ENCODE measurements at places on chromosomes 4 and X.

GRCh38 chr4:7206911-7207567 lies 14.7 kb downstream of the SORCS2 start:
- DNase-seq: no peak

- DNase-seq: no peak
These were observed 1.5 kb downstream of the CCNG2 start for GRCh38 chr4:77158487-77158861.

- DNase-seq: no peak
These were observed 355.2 kb upstream of the GALNT7 start for GRCh38 chr4:172813359-172813923.

GRCh38 chr4:163191999-163192398 lies 25.3 kb upstream of the NAF1 start:
- no peak for DNase-seq

GRCh38 chr4:15568821-15569220 lies 86.3 kb downstream of the FBXL5 start:
- no peak for DNase-seq

DNA sequence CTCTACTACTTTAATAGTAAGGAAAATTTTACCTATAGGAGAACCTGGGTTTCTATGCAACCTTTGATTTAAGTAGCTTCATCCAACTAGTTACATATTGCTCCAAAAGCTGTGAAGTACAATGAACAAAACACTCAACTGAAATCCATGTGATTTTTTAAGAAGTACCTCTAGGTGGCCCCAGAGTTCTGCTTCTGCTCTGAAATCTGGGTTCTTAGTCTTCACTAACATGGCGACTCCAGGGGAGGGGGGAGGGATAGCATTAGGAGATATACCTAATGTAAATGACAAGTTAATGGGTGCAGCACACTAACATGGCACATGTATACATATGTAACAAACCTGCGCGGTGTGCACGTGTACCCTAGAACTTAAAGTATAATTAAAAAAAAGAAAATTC lies 73.4 kb upstream of the MAGEB2 start:
- DNase-seq: no peak

GRCh38 chr4:69167300-69167699 lies 47.2 kb downstream of the UGT2B11 start:
- DNase-seq: no peak

GRCh38 chr4:123676071-123676889 lies 279.7 kb downstream of the SPRY1 start:
- DNase-seq: no peak

GRCh38 chrX:5163663-5164062 lies 1065.0 kb downstream of the NLGN4X start:
- DNase-seq: no peak

DNA sequence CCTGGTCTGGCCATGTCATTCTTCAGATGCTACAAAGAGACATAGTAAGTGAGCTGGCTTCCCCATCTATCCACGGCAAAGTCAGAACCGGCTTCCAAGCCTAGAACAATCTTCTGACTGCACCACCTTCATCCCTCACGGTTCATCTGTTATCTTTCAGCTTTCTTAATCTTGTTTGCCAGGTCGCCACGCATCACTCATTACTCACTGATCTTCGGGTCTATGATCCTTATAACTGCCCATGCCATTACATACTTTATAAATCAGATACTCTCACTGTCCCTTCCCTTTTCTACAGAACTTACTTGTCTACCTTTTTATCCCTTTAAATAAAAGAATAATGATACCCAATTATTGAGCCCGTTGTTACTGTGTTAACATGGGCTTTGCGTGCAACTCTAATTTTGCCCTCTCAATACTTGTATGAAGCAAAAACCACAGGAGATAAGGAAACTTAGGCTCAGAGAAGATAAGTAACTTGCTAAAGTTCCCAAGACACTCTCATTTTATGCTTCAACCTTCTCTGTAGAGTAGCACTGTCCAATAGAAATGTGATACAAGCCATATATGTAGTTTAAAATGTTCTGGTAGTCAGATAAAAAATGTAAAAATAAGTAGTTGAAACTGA lies 171.7 kb downstream of the AMELX start:
- DNase-seq: no peak

- no peak for DNase-seq
These were observed 8.3 kb upstream of the AFAP1 start for GRCh38 chr4:7947927-7948326.

- DNase-seq: no peak
These were observed 105.1 kb upstream of the KLHL13 start for GRCh38 chrX:118221733-118222132.

- DNase-seq: no peak
These were observed 22.9 kb downstream of the SH3TC1 start for GRCh38 chr4:8221985-8222384.

GRCh38 chr4:110793890-110794554 lies 171.1 kb upstream of the PITX2 start:
- no peak for DNase-seq

DNA sequence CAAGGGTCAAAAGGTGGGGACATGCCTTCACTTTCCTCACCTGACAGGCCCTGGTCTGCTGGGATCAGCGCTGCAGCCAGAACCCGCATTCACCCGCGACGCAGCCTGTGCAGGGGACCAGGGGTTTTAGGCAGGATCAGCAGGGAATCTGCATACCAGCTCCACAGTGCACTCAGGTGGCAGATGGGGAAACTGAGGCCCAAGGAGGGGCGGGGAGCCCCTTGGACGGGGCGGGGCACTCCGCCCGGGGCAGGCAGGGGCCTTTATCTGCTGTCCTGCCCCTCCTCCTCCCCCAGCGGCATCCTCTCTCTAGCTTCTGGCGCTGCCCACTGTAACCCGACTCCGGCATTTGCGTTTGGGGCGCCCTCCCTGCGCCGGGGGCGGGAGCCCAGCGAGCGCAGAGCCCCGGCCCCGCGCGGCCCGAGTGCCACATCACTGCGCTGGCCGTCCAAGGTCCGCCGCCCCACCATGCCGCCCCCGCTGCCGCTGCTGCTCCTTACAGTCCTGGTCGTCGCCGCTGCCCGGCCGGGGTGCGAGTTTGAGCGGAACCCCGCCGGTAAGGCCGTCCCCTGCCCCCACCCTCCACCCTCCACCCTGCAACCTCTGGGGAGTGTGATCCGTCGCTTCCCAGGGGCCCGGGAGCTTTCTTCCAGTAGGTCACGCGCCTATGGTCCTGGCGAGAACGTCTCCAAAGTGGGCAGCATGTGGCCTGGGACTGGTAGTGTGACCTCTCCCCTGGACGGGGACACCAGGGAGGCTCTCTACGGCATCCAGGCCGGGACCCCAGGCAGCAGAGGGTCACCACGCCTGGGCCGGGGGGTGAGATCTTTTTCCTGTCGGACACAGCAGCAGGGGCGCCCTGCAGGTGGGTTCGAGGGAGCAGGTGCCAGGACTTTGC lies at the start of gene CPZ:
CPZ (plus strand) TSS at position 400 of the 898 bp plus-strand sequence; CDS start at position 469, 69 bp downstream.
- no peak for DNase-seq

DNA sequence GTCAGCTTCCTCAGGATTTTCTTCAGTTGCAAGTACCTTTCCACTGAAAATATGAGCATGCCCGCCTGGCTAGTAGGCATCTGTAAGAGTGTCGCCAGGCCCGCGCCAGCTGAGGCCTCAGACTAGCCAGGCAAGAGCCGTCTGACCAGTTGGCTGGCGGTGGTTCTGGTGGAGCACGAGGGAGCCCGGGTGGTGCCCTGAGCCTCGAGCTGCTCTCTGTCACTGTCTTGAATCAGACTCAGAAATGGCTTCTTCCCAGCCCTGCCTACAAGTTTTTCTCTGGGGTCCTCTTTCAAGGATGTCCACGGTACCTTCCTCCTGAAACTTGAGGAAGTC lies 11.9 kb downstream of the GRPEL1 start:
- no peak for DNase-seq

DNA sequence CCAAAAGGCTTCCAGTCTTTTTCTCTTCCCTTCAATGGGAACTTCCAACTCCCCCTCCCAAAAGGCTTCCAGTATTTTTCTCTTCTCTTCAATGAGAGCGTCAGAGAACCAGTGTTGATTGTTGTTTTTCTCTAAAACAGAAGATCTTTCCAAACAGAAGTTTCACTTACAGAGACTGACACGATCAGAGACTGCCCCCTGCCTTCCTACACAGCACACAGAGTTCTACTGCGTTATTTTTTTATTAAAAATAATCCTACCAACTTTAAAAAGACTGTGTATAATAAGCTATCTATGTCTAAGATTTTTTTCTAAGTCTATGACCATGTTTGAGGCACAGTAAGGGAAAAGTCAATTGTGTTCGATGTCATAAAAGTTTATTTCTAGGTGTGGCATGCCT lies 3.5 kb upstream of the HTR2C start:
- DNase-seq: no peak

DNA sequence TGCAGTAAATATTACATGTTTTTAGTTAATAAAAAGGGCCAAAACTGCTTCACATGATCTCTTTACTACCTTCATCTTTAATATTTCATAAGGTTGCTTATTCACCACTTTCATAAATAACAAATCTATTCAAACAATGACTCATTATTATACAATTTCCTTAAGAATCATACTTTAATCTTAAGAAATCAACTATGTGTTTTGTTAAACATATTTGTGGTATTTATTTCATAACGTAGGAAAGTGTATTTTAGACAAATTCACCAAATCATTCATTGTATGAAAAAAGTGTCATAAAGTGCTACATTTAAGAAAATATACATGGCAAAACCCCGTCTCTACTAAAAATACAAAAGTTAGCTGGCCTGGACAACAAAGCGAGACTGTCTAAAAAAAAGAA lies 150.5 kb upstream of the RXFP1 start:
- DNase-seq: no peak

DNA sequence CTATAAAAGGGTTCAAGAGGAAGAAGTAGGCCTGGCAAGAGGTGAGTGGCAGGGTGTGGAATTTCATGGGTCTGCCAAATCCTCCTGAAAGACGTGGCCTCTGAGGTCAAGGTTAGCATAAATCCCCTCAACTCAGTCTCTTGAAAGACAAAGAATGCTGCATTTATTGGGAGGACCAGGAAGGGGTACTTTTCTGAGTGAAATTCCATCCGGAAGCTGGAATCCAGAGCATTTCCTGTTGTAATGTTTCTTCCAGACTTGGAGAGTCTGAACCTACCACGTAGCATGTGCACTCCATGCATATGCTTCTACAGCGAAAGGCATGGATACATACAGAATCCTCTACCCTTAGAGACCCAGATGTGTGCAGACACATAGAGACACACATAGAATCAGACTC lies 13.4 kb upstream of the FGD1 start:
- no peak for DNase-seq

GRCh38 chr4:59700651-59701050 lies 1499.5 kb upstream of the ADGRL3 start:
- DNase-seq: no peak

- no peak for DNase-seq
These were observed 7.6 kb downstream of the SPIN3 start for GRCh38 chrX:56987741-56988140.

GRCh38 chr4:7192252-7193029 lies at the start of gene SORCS2:
TSS of gene SORCS2 (plus strand) at chr4:7192538.
- DNase-seq: peak; percentile 5

- DNase-seq: peak; percentile 83
These were observed 659 bp upstream of the BMP2K start for GRCh38 chr4:78775303-78776078.

- DNase-seq: no peak
These were observed 367.0 kb downstream of the RAB28 start for GRCh38 chr4:13117185-13117584.

GRCh38 chr4:181701214-181701613 lies 542.0 kb upstream of the TENM3 start:
- no peak for DNase-seq
